ENCODE measurements at places on chromosomes 4 and X. TPM values are rescaled to one million over a fixed set of nuclear protein-coding genes. Genes with fewer than 3 reads are reported as not detected.

Gene LNX1
- 7.3 TPM for polyA plus RNA-seq

DNA sequence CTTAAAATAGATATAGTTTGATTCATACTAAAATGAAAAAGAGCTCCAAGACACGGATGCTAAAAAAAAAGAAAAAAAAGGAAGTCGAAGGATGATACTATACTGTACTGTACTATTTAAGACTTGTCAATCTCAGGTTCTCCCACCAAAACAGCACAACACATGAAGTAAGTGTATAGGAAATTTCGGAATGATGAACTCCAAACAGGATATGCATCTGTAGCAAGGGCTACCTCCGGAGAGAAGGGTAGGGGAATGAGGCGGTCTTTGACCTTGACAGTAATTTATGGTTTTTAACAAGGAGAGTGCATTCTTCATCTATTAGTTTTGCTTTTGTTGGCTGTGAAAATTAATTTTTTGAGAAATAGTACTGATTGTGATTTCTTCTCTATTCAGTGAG lies 541 bp upstream of the FIP1L1 start:
- no peak for DNase-seq

- no peak for DNase-seq
Measured at GRCh38 chr4:100009490-100009889, 59.4 kb upstream of the H2AZ1 start.

DNA sequence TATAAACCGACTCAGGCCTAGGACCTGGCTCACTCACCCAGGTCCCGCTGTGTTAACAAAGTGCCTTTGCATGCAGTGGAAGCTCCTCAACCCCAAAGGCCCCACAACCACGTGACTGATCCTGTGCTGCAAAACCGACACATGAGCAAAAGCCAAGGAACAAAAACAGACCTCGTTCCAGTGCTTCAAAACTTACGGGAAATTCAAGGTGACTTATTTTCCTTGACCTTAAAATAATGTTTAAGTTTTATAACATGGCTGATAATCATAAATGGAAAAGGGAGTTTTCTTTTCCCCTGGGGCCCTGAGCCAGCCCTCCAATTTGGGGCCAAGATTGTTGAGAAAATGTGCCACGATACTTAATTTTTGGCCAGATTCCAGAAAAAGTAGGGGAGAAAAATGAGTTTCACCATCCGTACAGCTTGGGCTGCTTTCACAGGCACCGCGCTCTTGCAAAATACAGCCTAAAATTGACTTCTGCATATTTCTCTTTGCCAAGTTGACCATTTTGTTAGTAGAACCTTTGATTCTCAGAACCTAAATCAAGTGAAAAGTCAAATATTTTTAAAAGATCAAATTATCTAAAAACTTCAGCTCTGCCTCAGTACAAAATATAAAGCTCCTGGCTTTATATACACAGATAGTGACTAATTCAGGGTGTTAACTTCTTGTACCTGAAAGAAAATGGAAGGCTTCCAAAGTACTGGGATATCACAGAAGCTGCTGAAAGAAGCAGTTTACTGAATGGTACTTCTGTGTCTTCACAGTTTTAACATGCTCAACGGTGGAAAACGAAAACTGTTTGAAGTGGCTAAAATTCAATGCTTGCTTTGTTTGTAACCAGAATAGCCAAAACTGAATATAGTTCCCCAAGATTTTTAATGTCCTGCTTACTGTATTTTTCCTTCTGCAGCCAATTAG lies 93.8 kb downstream of the APBB2 start:
- DNase-seq = peak; percentile 27

GRCh38 chr4:165136529-165136928 lies 23.9 kb upstream of the TMEM192 start:
- no peak for DNase-seq

- no peak for DNase-seq
Measured at GRCh38 chr4:4368809-4369580, 17.9 kb upstream of the NSG1 start.

DNA sequence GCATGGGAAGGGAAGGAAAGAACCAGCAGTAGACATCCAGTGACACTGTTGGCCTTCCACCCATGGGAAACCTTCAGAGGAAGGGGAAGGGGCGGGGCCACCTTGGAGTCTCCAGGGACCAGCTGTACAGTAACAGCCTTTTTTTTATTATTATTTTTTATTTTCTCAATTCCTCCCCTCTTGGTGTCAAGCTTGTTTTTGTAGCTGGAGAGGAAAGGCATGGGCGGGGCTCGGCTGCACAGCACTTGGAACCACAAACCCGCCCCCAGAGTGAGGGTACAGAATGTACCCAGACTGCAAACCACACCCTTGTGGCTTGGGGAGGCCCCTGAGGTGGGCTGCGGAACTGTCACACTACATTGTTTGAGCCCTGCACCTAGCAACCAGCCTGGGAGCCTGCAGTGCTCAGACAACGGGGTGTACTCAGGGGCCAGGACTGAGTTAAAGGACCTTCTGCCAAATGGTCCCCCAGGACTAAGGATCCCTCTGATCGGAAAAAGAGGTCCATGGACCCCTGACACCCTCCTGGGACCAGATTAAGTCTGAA lies 45.7 kb downstream of the PRPS1 start:
- DNase-seq = peak; percentile 79

DNA sequence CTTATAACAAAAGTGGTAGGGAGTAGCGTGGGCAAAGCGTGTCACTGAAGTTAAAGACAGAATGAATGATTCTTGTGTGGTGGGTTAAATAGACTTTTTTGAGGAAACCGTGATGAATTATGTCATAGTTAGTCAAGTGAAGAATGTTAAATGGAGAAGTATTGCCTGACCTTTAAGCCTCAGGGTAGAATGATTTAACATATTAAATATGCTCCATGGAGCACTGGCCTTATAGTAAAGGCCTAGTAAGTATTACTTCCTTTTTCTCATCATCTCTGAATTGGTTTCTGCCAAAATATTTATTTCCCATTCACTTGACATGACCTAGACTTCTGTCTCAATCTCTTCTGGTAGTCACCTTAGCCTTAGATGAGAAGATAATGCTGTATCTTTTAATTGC lies 23.7 kb downstream of the MAGEB1 start:
- no peak for DNase-seq

Gene OFD1
- 7.6 TPM for polyA plus RNA-seq

Gene OCRL
- polyA plus RNA-seq = 6.9 TPM

Gene DRP2
- 0.01 TPM for polyA plus RNA-seq

DNA sequence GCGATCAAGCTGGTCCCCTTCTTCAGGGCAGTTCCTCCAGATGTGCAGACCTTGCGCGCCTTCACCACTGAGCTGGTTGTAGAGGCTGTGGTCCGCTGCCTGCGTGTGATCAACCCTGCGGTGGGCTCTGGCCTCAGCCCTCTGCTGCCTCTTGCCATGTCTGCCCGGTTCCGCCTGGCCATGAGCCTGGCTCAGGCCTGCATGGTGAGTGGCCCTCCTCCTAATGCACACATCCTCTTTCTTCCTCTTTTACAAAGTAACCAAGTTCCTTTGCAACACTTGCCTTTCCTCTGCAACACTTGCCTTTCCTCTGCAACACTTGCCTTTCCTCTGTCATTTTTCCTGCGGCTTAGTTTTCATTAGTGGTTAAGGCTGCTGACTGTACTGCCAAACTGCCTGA lies 1.8 kb downstream of the CCDC22 start:
- no peak for DNase-seq

Gene CTPS2
- 15.8 TPM for polyA plus RNA-seq

DNA sequence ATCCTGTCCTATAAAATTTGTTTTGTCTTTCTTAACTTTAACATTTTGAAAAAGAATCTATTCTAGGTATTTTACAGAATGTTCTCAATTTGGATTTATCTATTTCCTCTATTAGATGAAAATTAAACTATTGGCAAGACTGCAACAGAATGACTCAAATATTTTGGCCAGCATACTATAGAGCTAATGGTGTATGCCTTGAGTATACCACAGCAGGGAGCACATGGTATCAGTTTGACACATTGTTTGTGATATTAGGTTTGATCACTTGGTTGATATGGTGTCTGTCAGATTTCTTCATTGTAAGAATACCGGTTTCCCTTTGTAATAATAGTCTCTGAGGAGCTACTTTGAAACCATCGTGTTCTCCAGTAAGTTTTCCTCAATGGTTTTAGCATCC lies 87.8 kb upstream of the NPNT start:
- no peak for DNase-seq

- no peak for DNase-seq
Measured at GRCh38 chrX:37959212-37960021, 46.9 kb upstream of the SYTL5 start.

GRCh38 chr4:33200377-33200776 lies 2480.2 kb downstream of the PCDH7 start:
- DNase-seq = no peak

- DNase-seq = no peak
Measured at GRCh38 chr4:23332313-23332712, 557.5 kb downstream of the PPARGC1A start.

Gene CFAP99
- not detected for polyA plus RNA-seq

DNA sequence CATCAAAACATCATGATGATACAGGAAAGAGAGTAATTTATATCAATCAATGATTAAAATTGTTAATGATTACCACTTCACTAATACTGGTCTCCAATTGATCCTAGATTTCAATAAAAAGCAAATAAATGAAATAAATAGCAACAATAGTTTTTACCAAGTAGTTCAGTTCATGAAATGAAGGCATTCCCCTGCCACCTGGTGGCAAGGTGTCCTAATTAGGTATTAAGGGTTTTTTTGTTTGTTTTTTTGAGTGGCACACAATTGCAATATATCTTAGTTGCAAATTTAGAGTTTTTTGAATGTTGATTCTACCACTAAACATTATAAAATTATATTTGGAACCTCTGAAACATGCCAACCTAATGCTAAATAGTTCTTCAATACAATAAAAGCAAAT lies 157.4 kb upstream of the PDE5A start:
- no peak for DNase-seq

Gene GLRB
- 3.3 TPM for polyA plus RNA-seq

- DNase-seq = no peak
Measured at GRCh38 chr4:182354867-182355266, 111.7 kb downstream of the TENM3 start.

Gene CCSER1
- polyA plus RNA-seq = 5.0 TPM

DNA sequence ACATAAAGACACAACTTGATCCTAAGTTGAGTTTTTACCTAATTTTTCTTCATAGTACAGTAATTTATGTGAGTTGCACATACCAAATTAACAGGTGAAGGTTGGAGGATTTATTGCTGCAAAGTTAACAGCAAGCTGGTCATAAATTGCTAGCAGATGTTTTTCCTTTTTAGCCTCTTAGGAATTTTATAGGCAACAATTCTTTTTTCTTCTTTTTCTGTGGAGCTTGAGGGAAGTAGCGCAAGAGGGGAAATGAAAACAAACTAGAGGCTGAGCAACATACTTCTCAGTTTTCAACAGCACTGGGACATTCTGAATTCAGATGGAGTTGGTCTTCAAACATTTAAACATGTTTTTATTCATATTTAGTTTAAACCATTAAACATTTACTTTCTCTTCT lies 63.7 kb upstream of the TLR2 start:
- DNase-seq = no peak

DNA sequence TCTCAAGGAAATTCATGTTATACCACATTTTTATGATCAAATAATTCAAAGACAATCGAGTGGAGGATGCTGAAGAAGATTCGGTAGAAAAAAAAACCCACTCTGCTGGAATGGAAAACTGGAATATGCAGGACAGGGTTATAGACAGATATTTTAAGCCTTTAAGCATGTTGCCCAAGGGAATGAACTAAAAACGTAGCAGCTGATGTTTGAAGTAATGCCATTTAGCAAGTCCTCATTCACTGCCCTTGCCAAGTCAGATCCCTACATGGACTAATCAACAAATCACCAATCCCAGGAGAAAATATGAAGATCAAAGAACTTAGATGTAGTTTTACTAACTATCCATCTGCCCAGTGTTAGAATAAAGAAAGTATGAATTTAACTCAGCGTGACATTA lies 75.6 kb upstream of the ETNPPL start:
- DNase-seq = no peak

DNA sequence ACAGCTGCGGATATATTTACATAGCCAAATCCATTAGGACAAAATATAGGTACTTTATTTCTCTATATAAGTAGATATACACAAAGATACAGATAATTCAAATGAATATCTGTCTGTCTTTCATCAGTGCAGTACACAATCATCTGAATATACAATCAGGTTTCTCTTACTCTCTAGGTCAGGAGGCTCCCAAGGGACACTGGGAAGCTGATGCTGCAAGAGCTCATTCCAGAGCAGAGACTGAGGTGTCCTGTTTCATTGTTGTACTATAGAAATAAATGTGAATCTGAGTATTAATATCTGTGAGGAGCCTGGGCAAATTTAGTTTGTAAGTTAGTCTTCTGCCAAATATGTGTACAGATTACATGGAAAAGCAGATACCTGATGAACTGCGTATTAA lies 4.2 kb downstream of the TLL1 start:
- no peak for DNase-seq

DNA sequence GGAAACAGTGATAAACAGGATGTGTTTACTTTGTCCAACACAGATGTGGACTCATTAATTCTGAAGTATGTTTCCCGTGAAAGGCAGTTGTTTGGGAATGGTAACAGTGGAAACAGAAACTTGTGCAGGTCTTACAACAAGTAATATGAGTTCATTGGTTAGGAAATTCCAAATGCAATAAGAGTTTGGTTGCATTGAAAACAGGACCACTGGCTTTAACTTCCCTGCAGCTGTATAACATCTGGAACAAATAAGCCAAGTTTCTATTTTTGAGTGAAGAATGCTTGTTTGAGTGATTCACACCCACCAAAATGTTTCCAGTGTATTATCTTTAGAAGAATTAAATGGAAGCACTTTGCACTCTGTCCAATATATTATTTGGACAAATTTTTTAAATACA lies 82.4 kb upstream of the BMP3 start:
- no peak for DNase-seq

GRCh38 chr4:76365636-76366035 lies 55.3 kb downstream of the CCDC158 start:
- DNase-seq = no peak

Gene NEIL3
- not detected for polyA plus RNA-seq

DNA sequence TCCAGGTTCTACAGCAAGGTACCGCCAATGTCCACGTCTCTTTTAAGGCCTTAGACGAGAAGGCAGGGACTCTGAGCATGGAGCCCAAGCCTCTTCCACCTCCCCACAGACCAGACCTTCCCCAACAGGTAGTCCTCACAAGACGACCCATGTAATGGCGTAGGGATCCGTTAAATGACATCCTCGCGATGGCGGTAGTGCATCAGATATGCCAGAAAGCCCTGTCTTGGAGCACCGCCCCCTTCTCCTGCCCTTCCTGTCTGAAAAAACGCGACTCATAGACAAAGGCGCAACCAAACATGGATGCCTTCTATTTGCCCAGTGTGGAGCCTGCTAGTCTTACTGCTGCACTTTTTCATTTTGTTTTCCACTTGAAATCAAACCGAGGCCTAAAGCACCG lies 185.4 kb downstream of the OR13H1 start:
- DNase-seq = no peak

Gene CLDN22
- polyA plus RNA-seq = not detected

All from heart right ventricle (tissue), 16 donors.